ENCODE measurements at places on chromosomes 13 and 19.

DNA sequence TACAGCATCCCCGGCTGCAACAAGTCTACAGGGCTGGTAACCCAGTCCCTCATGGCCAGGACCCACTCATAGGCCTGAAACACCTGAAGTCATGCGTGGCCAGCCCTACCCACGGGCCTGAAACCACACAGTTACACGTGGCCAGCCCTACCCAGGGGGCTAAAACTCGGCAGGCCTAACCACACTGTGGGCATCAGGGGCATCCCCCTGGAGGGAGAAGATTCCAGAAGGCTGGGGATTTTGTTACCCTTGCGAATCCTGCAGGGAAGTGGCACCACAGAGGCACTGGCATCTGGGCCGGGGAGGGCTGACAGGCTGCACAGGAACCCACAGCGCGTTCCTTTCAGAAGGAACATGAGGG is 48.4 kb upstream of the C13orf46 start:
- DNase-seq: no peak

DNA sequence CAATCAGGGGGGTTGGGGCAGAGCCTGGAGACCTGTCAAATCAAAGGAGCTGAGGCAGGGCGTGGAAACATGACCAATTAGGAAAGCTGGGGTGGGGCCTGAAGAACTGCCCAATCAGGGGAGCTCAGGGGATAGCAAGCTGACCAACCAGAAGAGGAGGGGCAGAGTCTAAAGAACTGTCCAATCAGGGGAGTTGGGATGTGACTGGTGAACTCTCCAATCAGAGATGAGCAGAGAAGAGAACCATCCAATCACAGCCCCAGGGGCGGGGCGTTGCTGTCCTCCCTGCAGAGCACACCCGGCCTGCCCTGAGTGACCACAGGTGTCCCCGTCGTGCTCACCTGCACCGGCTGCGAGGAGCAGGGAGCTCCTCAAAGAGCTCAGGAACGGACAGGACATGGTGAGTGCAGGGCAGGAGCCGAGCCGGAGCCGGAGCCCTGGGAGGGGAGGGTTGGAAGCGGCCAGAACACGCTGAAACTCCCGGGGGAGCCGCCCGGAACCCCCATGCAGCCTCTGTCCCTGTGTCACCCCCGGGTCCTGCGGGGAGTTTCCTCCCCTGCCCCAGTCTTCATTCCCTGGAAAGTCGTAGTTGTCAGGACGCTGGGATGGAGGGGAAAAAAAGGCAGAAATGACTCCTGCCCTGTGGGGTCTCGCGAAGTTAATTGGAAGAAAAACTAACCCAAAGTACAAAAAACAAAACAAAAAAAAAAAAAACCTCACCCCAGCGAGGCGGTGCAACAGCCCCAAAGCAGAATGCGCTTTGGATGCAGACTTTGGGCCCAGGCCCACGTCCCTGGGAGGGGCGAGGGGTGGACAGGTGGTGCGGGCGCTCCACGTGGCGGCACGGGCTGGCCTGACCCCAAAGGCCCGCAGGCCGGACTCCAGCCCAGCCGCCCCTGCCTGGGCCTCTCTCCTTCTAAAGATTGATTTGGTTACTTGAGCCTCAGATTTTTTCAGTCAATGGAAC is at the start of gene ZNF556:
TSS of gene ZNF556 (plus strand) at position 311 of the 967 bp plus-strand sequence. CDS start at position 398, 87 bp downstream.
- no peak for DNase-seq

DNA sequence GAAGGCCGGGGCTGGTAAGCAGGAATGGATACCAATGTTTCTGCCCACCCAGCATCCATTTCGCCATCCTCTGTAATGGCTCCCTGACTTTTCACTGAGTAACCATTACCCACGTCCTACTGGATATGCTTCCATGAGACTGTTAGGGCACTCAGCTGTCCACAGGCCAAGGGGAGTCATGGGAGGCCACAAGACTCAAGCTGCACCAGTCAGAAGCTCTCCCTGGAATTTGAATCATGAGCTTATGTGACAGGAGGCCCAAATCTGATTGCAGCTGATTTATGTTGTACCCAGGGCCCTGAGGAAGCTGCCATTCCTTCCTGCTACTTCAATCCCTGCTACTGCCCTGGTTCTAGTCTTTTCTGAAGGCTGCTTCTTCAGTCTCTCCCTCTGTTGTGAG is 28.3 kb downstream of the DEDD2 start:
- DNase-seq: no peak

DNA sequence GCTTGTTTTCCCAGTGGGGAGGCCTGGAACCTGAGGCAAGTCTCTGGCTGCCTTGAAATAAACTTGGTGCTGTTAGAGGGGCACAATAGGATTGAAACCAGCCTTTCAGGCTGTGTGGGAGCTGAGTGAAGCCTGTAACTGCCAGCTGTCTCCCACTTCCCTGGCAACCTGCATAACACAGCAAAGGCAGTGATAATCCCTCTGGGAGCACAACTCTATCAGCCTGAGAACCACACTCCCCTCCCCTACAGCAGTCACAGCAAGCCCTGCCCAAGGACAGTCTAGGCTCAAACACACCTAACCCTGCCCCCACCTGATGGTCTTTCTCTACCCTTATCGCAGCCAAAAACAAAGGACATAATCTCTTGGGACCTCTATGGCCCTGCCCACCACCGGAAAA is 683.8 kb upstream of the ATXN8OS start:
- DNase-seq: no peak

DNA sequence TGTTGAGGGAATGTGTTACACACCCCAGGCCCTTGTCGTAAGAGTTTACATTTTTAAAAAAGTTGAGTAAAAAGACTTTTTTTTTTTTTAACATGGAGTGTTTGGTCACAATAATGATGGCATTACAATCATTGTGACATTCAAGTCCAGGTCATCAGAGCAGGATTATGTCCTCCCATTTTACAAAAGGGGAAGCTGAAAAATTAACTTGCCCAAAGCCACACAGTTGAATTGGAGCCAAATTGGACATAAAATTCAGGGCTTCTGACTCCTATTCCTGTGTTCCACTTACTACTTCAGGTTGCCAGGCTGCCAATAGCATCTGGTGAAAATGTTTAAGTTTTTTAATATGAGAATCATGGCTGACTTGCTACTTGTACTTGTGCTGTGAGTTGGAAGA is 49.3 kb downstream of the DLEU7 start:
- DNase-seq: no peak

GRCh38 chr19:19528721-19529490 is at the start of gene YJEFN3:
YJEFN3 (plus strand) TSS chr19:19528911; CDS start chr19:19528933, 22 bp downstream.
- DNase-seq: no peak

DNA sequence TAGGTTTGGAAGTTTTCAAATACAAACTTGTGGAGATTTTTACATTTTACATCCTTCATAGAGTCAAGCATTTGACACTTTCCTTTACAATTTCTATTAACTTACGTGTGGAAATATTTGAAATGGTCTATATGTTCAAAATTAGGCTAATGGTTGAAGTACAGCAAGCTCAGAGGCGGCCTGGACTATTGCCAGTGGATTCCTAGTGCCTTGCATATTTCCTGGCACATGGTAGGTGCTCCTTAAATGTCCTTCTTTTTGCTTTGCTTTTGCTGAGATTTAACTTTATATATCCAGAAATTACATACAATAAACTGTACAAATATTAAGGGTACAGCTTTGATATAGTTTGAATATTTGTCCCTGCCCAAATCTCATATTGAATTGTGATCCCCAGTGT is 93.9 kb downstream of the UBL3 start:
- DNase-seq: no peak

GRCh38 chr13:99687723-99688397 is 186.6 kb downstream of the TM9SF2 start:
- no peak for DNase-seq
